ENCODE measurements at places on chromosomes 6 and 20.

GRCh38 chr6:105319331-105319730 is 83.6 kb downstream of the PREP start:
- DNase-seq = no peak

DNA sequence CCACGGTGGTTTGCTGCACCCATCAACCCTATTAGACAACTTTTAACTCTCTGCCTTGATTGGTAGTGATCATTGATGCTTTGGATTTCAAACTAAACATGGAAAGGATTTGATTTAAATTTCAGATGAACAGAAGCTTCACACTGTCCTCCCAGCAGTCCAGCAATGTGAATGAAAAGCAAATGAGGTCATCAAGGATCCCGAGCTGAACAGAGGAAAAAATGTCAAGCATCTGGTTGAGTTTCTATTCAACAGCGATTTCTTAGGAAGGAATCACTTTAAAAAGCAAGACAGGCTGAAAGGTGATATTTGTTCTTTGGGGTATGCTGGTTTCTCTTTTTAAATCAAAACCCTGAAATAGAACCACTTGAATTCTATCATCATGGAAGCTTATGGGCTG is 10.6 kb upstream of the SAMD3 start:
- DNase-seq = no peak

DNA sequence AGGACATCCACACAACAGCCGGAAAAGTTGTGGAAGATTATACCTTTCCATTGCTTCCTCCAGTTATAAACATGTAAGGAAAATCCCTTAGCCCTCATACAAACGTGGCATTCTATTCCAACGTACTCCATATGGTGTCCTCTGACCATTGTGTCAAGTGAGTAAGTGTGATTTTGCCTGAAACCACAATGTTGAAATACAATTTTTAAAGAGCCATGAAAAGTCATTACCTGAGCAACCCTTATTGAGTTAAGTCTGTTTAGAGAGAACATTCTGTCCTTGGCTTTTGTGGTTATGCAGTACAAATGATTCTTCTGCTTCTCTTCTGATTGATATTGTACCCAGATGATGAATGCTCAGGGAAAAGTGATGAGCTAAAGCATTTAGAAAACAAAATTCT is 530.1 kb downstream of the HAO1 start:
- no peak for DNase-seq

DNA sequence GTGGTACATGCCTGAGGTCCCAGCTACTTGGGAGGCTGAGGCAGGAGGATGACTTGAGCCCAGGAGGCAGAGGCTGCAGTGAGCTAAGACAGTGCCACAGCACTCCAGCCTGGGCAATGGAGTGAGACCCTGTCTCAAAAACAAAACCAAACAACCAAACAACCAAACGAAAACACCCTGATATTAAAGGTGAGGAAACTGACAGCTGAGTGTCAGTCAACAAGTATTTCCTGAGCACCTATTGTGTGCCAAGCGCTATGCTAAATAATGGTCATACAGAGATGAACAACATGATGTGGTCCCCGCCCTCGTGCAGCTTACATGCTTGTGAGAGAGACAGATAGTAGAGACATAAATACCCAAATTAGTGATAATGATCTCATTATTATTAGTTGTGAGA is 1.9 kb upstream of the TULP1 start:
- no peak for DNase-seq

DNA sequence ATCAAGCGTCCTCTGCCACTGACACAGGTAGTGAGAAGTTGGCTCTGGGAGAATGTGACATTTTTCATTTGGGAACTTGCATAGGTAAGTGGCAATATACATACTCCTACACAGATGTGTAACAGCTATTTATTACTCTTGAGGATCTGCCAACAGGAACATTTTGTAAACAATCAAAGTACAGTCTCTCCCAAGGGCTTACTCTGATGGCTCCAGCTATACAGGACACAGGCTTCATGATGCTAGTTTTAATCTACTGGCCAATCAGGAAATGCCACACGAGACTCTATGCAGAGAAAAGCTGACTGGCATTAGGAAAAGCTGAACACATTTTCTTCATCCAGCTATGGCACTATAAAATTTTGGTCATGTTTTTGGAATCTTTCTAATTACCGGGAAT is 57.8 kb downstream of the POPDC3 start:
- DNase-seq = no peak

DNA sequence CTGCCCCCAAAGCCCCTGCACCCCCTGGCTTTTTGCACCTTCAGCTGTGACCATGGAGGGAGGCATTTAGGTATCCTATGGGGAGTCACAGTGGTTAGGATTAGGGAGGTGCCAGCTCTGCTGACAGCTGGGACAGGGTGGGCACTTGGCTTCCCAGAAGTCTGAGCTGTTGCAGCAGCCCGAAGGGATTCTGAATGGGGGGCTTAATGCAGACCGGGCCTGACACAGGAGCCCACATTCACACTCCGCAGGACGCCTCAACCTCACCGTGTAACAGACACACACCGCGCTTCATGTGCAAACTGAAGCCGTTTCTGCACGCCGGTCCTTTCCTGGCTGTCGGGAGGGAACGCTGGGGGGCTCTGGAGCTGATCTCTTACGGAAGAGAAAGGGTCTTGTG is 1.9 kb downstream of the EBF4 start:
- no peak for DNase-seq

GRCh38 chr6:167973148-167973885 is 24.2 kb upstream of the KIF25 start:
- DNase-seq = no peak

GRCh38 chr20:17712708-17713107 is 12.9 kb downstream of the BANF2 start:
- no peak for DNase-seq

GRCh38 chr20:56925831-56926170 is 296.7 kb downstream of the TFAP2C start:
- no peak for DNase-seq

DNA sequence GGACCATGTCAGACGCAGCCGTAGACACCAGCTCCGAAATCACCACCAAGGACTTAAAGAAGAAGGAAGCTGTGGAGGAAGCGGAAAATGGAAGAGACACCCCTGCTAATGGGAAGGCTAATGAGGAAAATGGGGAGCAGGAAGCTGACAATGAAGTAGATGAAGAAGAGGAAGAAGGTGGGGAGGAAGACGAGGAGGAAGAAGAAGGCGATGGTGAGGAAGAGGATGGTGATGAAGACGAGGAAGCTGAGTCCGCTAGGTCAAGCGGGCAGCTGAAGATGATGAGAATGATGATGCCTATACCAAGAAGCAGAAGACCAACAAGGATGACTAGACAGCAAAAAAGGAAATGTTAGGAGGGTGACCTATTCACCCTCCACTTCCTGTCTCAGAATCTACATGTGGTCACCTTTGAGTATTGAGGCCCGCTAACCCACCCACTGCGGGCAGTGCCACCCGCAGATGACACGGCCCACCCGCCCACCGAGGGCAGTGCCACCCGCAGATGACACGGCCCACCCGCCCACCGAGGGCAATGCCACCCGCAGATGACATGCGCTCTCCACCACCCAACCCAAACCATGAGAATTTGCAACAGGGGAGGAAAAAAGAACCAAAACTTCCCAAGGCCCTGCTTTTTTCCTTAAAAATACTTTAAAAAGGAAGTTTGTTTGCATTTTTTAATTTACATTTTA is 43.3 kb downstream of the MGME1 start:
- no peak for DNase-seq

DNA sequence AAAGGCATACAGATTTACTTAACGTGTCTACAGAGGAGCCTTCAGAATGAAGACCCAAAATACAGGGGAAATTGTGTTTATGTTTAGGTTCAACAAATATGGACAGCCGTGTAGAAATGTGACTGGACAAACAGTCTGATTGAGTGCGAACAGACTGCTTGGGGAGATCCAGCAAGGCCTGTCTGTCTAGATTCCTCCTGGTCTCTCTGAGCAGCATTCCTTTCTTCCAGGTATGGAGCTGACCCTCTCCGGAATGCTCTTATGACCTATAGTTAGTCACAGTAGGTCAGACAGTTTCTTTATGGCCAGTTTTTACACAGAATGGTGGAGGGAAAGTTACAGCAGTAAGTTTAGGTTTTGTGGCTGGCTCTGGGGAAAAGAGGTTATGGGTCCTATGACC is 9.0 kb downstream of the RIN2 start:
- DNase-seq = no peak

- peak; percentile 28 for DNase-seq
Measured at GRCh38 chr6:119129148-119129967, 50.9 kb upstream of the FAM184A start.

DNA sequence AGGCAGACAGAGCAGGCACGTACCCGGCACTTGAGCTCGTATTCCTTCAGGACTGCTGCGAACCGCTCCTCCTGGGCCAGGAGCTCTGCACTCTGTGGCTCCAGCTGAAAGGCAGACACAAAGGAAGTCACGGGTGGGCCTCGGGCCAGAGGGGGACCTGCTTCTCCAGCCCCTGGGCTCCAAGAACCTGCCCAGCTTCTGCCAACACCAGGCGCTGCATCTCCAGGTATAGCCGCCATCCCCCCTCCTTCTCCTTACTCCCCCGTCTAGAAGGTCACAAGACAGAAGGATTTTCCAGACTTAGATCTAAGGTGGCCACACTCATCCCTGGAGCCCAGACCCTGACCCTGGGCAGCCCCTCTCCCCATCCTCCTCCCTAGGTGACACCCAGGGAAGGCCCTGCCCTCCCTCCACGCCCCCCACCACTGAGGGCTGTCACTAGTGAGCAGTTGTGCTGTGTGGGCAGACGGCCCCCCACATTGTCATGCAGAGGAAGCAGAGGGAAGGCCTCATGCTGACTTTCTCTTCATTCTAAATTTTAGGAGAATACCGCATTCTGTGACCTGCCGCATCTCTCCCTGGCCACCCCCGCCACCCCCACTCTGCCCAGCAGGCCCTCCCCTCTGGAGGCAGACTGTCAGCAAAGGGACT is 81.9 kb downstream of the GINS1 start:
- DNase-seq = no peak

DNA sequence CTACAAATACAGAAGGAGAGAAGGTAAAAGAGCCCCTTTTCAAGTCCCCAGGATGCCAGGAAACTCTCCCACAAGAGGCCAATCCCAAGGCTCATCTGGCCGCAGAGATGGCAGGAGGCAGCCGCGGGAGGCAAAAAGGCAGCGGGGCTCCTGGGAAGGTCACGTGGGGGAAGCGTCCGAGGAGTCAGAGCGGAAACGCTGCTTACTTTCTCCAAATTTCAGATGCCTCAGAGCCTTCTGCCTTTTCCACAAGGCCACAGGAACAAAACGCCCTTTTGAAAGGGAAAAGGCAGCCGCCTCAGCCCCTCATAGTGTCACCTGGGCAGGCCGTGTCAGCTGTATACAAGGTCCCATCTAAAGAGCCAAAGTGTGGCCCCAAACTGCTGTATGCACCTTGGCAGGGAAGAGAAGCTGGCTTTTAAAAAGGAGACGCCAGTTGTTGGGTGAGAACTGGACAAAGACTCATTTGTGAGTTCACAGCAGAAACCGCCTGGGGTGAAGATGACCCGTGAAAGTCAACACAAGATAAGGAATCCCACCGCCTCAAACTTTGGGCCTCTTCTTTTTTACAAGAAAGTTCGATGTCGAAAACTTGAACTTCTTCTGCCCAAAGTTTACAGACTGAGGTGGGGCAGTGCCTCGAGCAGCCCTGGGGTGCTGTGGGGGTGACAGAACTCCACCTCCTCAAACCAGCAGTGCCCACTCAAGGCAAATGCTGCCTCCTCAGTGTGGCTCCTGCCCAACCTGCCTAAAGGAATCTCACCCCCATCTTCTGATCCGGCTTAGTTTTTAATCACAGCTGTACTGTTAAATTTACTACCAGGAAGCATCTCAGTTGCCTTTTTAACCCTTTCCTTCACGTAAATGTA is 45.4 kb downstream of the EZR start:
- no peak for DNase-seq

DNA sequence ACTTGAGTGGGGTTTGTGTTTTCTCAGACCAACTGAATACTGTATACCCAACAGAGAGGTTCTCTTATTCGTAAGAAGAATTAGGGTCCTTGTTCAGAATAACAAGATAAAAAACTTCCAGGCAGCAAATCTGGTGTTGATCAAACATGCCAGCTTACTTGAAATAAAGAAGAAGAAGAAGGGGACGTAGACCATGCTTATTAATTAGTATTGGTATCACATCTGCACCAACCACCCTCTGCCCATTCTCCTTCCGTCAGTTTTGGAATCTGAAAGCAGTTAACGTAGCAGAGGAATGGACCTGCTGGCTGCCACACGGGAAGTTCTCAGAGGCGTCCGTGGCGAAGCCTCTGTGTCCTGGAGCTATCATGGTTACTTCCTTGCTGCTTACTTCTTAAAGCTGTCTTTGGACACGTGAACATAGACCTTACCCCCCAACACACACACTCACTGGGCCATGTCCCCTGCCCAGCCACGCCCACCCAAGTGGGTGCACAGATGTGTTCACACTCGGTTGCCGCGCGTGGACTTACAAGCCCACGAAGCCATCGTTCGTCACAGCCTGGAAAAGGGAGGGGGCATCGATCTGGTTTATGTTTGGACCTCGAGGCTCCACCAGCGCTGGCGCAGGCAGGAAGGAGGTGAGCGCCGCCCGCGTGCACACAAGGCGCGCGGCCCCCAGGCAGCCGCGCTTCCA is 4.1 kb upstream of the DLL1 start:
- no peak for DNase-seq

DNA sequence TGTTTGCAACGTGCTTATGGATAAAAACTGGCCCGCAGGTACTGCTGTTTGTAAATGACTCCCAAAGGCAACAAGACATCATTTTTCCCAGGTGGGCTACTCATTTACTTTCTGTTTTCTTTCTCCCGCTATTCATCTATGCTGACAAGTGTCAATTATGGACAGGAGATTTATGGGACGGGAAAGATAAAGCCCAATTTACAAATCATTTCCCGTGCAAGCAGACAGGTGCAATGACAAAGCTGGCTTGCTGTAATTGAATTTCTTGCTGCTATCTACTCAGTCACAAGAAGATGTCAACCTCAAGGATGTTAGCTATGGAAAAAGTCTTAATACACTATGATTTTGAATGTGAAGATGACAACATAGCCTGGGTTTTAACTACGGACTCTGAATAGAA is 125.5 kb downstream of the EPHA7 start:
- no peak for DNase-seq

- DNase-seq = no peak
Measured at GRCh38 chr20:21074605-21075336, 31.4 kb downstream of the LINC00237 start.

GRCh38 chr6:53236241-53236640 is 87.6 kb upstream of the GCM1 start:
- no peak for DNase-seq

All from SW 1271 (cell line).